ENCODE measurements at places on chromosomes 1 and 21.

DNA sequence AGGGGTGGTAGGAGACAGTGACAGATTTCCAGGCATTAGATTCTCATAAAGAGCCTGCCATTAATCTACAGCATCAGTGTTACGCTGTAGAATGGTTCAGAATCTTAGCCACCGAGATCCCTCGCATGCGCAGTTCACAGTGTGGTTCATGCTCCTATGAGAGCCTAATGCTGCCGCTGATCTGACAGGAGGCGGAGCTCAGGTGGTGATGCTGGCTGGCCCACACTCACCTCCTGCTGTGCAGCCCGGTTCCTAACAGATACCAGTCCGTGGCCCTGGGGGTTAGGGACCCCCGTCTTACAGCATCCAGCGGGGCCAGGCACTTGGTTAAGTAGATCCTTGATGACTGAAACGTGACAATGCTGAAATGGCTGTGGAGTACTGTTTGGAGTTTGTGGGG, 163.6 kb upstream of the C1orf21 start:
- no peak for DNase-seq

GRCh38 chr1:94335950-94336349, 82.2 kb upstream of the ABCD3 start:
- DNase-seq, result no peak

DNA sequence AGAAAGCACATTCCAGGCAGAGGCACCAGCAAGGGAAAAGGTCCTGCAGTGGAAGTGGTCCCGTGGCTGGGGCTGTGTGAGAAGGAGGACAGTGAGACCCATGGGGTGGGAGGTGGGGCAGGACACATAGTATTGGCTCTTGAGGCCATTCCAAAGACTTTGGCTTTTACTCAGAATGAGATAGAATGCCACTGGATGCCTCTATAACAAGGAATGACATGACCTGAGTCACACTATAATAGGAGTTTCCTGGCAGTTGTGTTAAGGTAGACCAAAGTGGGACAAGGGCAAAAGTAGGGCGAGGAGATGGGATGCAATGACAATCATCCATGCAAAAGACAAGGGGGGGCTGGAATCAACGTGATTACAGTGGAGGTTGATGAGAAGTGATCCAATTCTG, 24.7 kb upstream of the LAMC2 start:
- DNase-seq, result no peak

GRCh38 chr1:92903765-92904164, 57.5 kb downstream of the DIPK1A start:
- DNase-seq, result no peak

GRCh38 chr1:79457562-79458224, 451.2 kb upstream of the ADGRL4 start:
- DNase-seq, result no peak

DNA sequence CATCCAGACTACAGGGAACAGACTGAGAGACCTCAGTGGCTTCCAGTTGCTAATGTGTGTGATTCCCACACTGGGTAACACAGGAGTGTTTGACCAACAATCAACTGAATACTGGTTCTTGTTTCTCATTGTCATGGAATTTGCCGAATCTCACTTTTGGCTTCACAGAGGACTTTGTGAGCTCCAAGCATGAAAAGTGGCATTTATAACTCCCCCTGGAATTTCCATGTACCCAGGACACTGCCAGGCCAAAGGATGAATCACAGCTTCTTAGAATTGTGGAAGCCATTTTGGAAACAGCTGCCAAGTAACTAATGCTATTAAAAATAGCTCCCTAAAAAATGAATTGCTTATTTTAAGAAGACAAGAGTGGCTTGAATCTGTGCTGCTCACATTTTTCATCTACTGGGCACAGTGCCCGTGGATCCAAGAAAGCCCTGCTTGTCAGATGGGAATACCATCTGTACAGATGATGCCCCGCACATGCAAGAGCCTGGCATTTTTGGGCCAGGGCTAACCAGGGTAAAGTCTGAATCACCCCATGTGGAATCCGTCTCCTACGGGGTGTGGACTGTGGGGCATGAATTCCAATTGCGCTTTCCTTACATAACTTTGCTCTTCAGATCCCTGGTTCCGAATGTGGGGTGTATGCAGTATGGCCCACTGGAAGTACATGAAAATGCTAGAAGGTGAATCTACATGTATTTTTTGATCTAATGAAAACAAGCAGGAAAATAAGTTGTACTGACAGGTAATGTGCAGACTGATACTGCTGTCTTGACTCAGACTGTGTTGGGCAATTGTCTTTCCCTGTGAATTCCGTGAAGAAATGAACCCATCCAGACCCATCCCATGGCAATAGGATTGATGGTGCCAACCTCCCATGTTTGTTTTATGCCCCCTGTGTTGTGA, 487.3 kb downstream of the SIPA1L2 start:
- no peak for DNase-seq

DNA sequence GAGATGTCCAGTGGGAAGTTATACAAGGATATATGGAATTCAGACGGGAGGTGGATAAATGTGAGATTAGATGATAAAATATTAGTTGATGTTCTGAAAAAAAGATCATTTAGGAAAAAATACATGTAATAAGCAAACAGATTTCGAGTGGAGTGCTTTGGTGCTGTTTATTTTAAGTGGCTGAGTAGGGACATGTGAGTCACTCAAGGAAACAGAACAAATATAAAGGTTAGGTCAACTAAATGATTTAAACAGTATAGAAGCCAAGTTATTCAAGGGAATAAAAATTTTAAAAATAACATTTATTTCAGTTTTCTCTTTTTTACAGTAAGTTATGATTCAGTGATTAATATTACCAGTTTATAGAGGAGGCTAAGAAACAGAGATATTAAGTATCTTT, 1046.7 kb upstream of the B3GALT2 start:
- DNase-seq, result no peak

DNA sequence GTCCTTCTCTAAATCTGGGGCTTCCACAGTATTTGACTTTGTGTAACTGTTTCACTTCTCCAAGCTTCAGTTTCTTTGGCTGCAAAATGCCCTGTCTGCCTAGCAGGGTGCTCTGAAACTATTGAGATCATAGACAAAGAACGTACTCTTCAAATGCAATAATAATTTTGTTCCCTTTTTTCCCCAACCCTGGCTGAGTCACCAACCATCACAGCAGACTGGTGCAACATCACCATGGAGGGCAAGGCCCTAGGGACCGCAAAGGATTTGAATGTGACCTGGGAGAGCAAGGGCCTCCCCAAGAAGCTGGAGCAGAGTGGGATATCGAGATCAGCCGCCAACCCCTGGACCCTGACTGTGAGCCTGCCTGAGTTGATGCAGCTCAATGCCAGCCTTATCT, 115.0 kb downstream of the FCRL5 start:
- DNase-seq, result no peak

DNA sequence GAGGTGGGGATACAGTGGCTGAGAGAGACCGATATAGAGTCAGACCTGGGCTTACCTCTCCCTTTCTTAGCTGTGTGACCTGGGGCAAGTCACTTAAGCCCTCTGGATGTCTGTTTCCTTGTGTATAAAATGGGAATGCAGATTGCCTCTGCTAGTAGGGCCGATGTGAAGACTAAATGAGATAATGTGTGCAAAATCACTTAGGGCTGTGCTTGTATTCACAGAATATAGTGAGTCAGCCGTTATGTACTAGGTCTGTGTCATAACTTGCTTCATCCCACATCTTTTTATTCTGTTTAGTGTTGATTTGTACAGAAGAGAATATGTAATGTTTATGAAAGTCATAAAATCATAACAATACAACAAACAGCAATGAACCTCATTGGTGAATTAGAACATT, 56.0 kb downstream of the PTPRU start:
- no peak for DNase-seq

GRCh38 chr1:43981135-43981491, 2.1 kb downstream of the B4GALT2 start:
- DNase-seq, result no peak

DNA sequence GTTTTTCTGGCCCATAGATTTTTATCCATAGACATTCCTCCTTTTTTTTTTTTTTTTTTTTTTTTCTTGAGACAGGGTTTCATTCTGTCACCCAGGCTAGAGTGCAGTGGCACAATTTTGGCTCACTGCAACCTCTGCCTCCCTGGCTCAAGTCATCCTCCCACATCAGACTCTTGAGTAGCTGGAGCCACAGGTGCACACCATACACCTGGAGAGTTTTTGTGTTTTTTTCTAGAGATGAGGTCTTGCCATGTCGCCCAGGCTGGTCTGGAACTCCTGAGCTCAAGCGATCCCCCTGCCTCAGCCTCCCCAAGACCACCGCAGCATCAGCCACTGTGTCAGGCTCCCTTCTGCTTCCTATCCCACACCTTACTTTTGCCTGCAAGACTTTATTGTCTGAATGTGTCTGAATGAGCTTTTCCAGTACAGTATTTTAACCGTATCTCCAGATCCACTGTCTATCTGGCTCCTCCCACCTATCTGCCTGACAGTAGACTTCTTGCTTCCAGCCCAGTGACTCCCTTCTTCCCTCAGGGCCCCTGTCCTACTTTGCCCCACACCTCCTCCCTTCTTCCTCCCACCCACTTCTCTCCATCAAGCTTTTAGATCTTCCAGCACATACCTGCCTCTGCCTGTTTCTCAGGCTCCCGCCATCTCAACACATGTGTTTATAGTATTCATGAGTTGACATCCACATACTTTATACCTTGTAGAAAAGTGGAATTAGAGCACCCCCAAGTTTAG, 6.1 kb downstream of the C1orf21 start:
- no peak for DNase-seq

DNA sequence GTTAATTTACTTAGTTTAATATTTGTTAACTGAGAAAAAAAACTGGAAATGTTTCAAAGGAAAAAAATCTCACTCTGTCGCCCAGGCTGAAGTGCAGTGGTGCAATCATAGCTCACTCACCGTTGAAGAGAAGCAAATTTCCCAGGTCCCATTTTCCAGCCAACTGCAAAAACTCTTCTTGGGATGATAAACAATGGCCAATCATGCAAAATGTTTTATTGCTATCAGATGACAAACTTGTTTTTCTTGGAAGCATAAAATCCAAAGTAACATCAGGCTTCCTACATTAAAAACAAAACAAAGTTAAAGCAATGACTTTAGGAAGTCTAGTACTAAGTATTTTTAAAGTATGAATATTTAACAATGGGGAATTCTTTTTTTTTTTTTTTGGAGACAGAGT, 84.9 kb downstream of the LYST start:
- no peak for DNase-seq

GRCh38 chr1:60942896-60943638, 139.3 kb upstream of the NFIA start:
- no peak for DNase-seq

- no peak for DNase-seq
Measured at GRCh38 chr1:32367912-32368635, 5.7 kb downstream of the TSSK3 start.

GRCh38 chr1:178689769-178690168, 35.3 kb upstream of the RALGPS2 start:
- no peak for DNase-seq

GRCh38 chr1:167791281-167792187, 69.8 kb downstream of the MPZL1 start:
- DNase-seq, result no peak

- peak; percentile 63 for DNase-seq
Measured at GRCh38 chr1:182781841-182782586, 7.6 kb upstream of the NPL start.

- no peak for DNase-seq
Measured at GRCh38 chr1:199878823-199879222, 148.7 kb upstream of the NR5A2 start.
